ENCODE measurements at places on chromosomes 13 and 19.

DNA sequence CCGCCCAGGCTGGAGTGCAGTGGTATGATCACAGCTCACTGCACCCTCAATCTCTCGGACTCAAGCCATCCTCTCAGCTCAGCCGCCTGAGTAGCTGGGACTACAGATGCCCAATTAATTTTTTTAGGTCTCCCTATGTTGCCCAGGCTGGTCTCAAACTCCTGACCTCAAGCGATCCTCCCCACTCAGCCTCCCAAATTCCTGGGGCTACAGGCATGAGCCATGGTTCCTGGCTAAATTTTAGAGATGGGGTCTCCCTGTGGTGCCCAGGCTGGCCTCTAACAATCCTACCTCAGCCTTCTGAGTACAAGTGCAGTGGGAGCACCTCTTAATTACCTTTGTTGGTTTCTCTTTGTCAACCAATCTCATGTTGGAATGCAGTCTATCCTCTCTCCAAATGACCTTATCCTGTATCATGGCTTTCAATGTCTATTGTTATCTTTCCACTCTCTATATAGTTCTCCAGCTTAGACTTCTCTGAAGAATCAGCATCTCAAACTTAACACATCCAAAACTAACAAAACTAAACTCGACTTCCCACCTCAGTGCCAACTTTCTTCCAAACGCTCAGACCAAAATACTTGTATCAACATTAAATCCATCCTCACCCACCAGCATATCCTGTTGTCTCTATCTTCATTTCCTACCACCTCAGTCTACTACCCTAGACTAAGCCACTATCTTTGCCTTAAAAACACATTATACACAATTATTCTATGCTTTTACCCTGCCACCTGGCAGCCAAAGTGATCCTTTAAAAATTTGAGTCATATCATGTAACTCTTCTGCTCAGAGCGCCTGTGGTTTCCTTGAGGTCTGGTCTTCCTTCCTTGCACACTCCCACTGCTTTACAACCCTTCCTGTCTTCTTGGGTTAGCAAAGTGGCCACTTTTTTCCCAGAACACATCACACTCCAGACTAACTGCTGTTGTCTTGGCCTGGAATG, 6.7 kb downstream of the TPT1 start:
- no peak for DNase-seq

DNA sequence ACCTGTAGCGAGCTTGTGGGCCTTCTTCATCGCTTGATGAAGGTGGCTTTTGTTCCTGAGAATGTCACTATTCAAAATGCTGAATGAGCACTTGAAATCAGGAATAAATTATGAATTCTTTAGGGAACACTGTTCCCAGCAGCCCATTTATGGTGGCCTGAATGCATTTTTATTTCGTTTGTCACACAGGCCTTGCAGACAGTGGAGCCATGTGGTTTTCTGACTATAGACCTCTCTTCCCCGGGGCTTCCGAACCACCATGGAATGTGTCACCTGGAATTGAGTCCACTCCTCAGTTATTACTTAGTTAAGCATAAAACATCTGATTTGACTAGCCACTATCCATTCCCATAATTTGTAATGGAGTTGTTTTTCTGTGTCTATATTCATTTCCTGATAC, 396.9 kb downstream of the IRS2 start:
- DNase-seq: no peak

DNA sequence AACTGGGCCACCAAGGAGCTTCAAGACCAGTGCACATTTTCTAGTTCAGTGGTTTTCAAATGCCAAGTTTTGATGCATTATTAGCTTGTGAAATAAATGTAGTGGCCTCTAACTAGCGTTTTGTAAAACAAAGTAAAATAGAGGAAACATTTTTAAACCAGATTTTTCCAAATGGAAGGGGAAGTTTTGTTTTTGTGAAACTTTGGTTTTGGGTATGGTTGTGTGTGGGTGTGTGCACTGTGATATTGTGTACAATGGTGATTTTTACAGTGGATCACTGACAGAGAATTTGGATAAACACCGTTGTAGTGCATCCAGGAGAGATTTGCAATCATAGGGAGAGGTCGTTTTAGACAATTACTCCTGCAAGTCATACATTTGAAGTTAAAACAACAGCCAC, 108.9 kb downstream of the SLC7A1 start:
- DNase-seq: no peak

- DNase-seq: peak; percentile 23
Observed at GRCh38 chr19:1672038-1672768, 19.8 kb upstream of the TCF3 start.

Measured in stimulated activated CD8-positive, alpha-beta memory T cell treated with anti-CD3 and anti-CD28 coated beads, Interleukin-4, amount 100 ng/mL, for 1 hour (primary cell).